ENCODE measurements at places on chromosomes 5 and 9.
A peak's percentile ranks its signal among the peaks of the same experiment; 100 is the strongest.

DNA sequence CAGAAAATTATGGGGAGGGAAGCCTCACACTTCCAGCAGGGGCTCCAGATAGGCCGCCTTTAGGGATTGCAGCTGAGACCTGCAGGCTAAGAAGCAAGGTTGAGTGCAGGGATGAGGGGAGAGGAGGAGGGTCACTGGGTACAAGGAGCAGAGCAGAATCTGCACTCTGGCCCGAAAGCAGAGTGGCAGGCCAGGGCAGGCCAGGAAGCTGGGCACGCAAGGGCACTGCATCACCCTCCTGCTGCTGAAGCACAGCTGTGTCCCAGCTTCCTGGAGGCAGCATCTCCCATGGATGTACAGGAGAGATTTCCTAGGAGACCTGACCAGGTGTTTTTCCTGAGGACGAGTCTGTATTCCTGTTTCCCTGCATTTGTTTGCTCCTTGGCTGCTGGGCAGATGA, 92.1 kb downstream of the SYK start:
- DNase-seq, result no peak

DNA sequence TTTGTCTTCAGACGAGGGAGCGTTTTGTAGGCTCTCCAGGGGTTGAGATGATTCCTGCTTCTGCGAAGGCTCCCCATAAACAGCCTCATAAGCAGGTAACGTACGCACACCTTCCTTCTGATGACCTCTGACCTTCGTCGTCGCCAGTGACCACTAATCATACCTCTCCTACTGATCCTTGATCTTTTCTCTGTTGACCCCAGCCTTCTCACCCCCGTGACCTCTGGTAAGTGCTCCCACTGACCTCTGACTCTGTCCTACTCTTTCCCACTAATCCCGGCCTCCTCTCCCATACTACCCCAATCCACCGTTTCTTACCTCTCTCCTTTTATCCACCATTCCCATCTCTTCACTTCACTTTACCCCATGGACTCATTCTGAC, 345 bp downstream of the DNAI1 start:
- no peak for DNase-seq

GRCh38 chr9:120312031-120312430, 267.9 kb downstream of the CDK5RAP2 start:
- no peak for DNase-seq

DNA sequence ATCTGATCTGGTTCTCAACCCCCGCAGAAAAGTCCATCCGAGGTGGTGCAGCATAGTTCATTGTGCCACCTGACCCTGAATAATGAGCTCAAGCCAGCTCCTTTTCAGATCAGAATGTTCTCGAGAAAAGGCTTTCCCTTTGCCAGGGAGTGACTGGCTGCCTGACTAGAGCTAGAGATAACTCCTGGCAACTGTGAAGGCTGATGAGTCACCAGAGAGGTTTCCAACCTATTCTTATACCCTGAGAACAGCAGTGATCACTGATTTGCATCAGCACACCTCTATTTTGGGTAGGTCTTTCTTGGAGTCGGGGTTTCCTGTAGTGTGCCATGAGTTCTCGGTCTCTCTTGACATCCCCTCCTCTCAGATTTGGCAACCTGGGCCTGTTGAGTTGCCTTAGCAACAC, 127.9 kb downstream of the PIK3R1 start:
- DNase-seq, result peak; percentile 71

DNA sequence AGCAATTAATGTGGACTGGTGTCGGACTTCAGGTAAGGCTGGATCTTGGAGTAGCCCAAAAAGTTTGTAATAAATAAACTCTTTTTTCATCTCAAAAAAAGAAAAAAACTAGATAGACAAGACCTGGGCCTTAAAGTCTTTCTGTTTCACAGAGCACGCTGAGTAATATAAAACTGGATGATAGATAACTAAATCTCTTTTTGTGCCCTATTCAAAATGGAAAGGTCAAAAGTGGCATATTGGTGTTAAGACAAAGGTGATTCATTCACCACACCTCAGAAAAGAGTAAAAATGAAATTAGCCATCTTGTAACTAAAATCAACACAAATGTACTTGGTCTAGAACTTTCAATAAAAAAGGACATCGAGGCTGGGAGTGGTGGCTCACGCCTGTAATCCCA, 30.3 kb upstream of the RFK start:
- DNase-seq, result no peak

- DNase-seq, result no peak
These were observed 122.7 kb downstream of the GCNT1 start for GRCh38 chr9:76581731-76582130.

- DNase-seq, result no peak
These were observed 74.0 kb upstream of the PRLR start for GRCh38 chr5:35304291-35304690.

- peak; percentile 23 for DNase-seq
These were observed 12.4 kb downstream of the CBY3 start for GRCh38 chr5:179668391-179668790.

DNA sequence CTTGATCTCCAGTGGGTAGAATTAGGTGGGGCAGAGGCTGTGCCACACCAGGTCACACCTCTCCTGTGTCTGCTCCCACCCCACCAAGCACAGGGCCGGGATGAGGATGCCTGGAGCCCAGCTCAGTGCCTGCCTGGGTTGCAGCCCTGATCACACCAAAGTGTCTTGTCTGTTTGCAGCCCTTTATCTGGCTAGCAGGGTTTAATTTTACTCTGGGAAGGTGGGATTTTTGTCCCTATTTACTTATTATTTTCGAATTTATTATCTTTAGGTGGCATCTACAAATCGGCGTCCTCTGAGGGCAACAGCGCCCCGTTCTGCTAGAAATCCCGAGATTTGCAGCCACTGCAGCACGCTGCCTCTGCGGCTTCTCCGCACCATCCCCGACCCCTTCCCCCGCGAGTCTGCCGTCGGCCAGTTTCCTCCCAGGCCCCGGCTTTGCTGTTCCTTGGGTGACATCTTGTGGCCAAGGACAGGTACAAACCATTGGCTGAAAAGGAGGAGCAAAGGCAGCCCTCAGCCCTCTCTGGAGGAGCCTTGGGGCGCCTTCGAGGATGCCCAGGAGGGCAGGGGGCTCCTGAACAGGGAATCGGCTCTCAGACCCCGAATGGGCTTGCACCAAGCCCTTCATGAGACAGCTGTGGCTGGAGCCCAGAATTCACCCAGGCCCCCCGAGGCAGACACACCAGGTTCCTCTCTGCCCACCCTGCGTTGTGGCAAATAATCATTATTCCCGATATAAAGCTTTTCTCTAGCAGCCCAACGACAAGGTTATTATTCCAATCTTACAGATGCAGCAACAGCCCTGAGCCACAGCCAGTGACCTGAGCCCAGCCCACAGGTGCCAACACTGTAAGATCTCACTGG, 113.0 kb downstream of the GAPVD1 start:
- DNase-seq, result peak; percentile 37

GRCh38 chr5:160548949-160549645, 127.4 kb downstream of the PTTG1 start:
- no peak for DNase-seq

DNA sequence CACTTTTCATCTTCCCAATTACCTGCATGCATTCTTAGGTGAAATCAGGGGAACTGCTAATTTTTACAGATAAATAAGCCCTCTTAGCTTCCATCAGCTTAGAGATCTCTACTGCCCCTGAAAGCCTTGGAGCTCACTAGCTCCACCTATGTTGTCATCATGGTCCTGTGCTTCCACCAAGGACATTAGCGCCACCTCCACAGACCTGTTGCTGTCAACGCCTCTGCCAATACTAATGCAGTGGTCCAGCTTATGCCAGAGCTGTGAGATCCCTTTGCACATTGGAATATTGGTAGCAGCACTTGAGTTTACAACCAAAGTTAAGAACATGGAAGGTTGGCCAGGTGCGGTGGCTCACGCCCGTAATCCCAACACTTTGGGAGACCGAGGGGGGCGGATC, 7.7 kb upstream of the SHISAL2B start:
- no peak for DNase-seq

GRCh38 chr5:79743846-79744605, 54.4 kb downstream of the CMYA5 start:
- DNase-seq, result no peak

- DNase-seq, result no peak
These were observed 24.7 kb downstream of the DNAJA1 start for GRCh38 chr9:33049680-33050361.

DNA sequence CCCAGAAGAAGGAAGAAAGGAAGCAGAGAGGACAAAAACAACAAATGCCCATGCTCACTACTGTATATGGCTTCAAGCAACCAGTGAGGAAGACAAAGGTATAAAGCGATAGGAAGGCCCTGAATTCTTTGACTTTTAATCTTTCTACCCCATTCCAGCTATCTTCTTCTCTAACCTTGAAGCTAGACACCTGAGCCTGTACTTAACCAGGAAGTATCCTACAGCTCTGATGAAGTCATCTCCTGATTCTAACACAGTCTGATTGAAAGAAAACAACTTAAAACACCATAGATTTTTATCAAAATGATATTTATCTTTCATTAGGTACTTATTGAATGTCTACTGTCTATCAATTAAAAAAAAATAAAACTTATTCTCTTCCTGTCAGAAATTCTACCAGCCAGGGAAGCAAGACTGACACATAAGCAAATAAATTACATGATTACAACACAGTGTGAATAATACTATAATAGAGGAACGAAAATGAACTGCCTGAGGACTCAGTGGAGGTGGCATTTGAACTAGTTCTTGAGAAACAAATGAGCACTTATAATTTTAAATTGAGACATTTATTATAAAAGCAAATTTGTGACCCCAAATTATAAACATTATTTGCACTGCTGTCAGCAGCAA, 123.3 kb upstream of the ELL2 start:
- no peak for DNase-seq

GRCh38 chr5:5492087-5492933, 69.8 kb downstream of the ICE1 start:
- DNase-seq, result no peak

- no peak for DNase-seq
These were observed 204.9 kb downstream of the CHSY3 start for GRCh38 chr5:130109152-130109551.

DNA sequence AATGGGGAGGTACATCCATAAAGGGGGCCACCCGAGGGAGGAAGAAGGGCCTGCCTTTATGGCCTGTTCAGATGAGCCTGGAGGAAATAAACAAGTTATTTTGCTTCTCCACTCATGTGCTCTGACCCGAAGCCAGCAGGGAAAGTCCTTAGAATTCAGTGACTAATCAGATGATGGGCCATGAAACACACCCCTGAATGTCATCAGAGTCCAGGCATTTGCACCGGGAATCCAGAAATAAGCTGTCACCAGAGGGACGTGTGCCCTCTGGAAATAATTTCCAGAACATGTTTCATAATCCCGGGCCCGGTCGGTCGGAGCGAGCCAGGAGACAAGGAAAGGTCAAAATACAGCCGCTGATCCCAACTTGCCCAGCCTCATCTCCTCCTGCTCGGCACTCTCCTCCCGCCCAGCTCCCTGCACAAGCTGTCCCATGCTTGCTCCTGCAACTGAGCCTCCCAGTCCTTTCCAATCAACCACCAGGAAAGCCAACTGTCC, 73.6 kb upstream of the ZNF622 start:
- DNase-seq, result no peak

- no peak for DNase-seq
These were observed 33.9 kb downstream of the SH3PXD2B start for GRCh38 chr5:172420235-172420939.

DNA sequence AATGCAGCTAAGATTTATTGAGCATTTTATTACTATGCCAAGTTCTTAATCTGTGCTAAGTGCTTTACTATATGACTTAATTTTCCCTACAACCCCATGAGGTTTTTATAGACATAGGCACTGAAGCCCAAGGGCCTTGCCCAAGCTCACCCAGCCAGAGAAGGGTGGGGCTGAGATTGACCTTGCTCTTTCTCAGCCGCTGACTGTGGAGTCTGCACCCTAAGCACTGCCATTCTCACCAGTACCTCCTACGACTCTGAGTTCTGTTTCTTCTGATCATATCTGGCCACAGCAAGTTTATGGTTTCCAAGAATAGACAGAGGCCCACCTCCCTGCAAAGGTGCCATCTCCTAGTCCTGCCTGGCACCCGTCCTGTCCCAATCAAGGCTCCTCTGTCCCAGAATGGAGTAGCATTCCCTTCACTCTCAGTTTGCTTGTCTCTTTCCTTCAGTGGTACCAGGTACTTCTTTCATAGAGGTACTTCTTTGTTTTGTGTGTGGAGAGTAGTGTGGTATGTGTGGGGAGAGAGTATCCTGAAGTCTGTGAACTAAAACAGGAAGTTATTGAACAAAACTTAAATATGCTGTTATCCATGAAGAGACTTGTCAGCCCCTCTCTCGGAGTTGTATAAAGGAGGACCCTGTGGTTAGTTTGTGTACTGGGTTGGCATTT, 42.6 kb downstream of the CSF1R start:
- no peak for DNase-seq

DNA sequence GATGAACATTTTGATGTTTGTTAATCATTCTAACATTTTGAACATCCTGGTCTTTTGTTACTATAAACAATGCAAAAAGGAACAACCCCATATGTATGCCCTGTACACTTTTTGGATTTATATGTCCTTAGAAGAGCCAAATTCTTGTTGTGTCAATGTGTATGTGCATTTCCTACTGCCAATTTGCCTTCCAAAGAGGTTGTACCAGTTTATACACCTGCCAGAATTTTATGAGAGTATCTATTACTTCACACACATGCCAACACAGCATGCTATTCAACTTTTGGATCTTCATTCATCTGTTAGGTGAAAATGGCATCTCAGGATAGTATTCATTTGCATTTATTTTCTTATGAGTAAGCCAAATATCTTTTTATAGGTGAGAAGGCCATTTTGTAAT, 162.0 kb upstream of the SEMA6A start:
- no peak for DNase-seq

GRCh38 chr5:401146-402034, 41.6 kb upstream of the EXOC3 start:
- DNase-seq, result no peak

DNA sequence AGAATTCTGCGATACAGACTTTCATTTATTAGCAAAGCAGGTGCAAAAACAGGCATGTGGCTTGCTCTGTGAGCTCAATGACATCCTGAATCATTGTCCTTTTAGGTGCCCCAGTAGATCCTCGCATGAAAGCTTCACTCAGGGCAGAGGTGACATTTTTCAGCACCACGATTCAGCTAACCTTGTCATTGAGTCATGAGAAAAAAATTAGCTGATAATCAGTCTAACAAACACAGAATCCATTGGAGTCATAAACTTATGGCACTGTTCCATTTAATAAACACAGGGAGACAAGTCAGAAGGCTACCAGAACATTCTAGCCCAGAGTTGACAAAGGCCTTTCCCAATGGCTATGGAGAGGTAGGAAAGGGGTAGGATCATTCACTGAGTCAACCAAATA, 104.8 kb upstream of the RAD23B start:
- no peak for DNase-seq

DNA sequence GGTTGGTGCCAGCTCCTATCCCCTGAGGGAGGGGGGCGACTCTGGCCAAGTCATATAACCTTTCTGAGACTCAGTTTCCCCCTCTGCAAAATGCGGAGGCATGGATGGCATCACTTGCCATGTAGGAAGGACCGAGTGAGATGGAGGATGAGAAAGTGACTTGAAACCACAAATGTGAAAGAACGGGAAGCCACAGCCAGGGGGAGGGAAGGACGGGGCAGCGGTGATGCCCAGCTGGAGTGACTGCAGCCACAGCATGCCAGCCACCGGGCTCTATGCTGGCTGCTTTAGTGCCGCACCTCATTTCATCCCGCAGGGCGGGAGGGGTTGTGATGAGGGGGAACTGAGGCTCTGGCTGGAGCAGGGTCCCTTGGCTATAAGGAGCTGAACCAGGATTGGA, 74.5 kb downstream of the HMCN2 start:
- no peak for DNase-seq

- no peak for DNase-seq
These were observed 19.8 kb downstream of the GABBR2 start for GRCh38 chr9:98688710-98689495.
